ENCODE measurements at places on chromosomes 6 and 20.

- no peak for DNase-seq
Observed at GRCh38 chr6:36333931-36334725, 2.6 kb downstream of the BNIP5 start.

- no peak for DNase-seq
Observed at GRCh38 chr20:237489-237888, 10.4 kb downstream of the DEFB129 start.

DNA sequence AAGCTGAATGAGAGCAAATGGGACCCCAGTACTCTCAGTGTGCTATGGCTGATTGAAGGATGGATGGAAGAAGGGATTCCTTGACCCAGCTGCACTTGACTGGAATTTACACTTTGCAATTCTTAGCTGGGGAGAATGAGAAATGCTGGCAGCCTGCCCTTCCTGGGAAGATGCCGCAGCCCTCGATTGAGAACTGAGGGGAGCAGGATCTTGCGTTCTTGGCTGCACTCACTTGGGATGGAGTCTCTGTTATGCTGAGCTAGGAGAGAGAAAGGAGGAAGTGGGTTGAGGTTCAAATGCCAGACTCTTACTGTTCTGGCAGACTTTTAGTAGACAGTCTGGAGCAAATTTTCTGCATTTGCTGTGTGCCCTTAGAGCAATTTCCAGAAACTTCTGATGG, 221.2 kb downstream of the FNDC1 start:
- DNase-seq, result no peak

GRCh38 chr6:31009731-31010130, 543 bp upstream of the MUC22 start:
- no peak for DNase-seq

GRCh38 chr6:34788111-34788510, 3.8 kb upstream of the BLTP3A start:
- DNase-seq, result no peak

GRCh38 chr6:36536873-36537547, 10.3 kb downstream of the STK38 start:
- no peak for DNase-seq

DNA sequence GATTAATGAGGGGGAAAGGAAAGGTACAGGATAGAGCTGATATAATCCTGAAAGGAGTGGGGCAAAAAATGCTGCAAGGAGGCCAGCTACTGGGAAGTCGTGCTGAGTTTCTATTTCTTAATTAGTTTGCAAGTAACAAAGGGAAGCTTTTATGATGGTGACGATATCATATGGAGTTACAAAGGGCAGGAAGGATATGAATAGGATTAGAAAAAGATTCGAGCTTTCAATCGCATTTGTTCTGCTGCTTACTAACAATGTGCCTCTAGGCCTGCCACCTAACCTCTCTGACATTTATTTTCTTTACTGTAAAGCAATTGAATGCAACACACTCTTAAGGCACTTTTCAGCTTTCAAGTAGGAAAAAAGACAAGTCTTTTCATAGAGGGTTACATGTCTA, 219.2 kb downstream of the CLVS2 start:
- no peak for DNase-seq

GRCh38 chr20:33438481-33438880, 5.1 kb downstream of the SNTA1 start:
- DNase-seq, result no peak

GRCh38 chr20:16929756-16930155, 181.6 kb downstream of the OTOR start:
- DNase-seq, result no peak

- no peak for DNase-seq
Observed at GRCh38 chr6:90494067-90494780, 92.6 kb downstream of the MAP3K7 start.

- no peak for DNase-seq
Observed at GRCh38 chr6:25777031-25777430, 22.5 kb downstream of the SLC17A4 start.

DNA sequence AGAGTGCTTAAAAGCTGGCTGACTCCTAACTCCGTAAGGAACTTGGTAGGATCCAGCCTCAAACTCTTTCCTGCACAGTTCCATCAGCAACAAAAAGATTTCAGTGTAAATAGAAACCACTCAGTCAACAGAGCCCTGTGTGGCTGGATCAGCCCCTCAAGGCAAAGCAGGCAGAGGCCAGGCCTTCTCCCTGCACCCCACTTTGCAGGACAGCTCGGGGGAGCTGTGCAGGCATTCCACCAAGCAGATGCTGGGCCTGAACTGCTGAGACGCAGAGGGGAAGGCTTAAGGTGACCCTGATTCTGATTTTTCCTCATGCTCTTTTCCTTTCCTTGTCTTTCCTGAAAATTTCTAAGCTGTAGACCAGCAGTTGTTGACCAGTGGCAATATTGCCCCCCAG, 91.5 kb downstream of the NFATC2 start:
- DNase-seq, result no peak

GRCh38 chr6:56009636-56010035, 134.2 kb upstream of the BMP5 start:
- no peak for DNase-seq

DNA sequence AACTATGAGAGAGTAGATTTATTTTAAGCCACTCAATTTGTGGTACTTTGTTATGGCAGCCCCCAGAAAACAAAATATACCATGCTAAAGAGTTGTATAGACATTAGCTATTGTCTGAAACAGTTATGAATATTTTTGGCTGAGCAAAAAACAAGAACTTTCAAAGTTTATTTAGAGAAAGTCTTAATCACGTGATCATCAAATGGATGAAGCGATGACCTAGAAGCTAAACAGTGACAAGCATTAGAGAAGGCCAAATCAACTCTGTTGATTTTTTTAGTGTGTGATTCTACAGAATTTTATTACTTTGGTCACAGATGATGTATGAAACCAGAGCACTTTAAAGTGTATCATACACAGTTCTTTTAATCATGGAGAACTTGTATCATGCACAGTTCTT, 1247.9 kb upstream of the MAP3K7 start:
- no peak for DNase-seq

DNA sequence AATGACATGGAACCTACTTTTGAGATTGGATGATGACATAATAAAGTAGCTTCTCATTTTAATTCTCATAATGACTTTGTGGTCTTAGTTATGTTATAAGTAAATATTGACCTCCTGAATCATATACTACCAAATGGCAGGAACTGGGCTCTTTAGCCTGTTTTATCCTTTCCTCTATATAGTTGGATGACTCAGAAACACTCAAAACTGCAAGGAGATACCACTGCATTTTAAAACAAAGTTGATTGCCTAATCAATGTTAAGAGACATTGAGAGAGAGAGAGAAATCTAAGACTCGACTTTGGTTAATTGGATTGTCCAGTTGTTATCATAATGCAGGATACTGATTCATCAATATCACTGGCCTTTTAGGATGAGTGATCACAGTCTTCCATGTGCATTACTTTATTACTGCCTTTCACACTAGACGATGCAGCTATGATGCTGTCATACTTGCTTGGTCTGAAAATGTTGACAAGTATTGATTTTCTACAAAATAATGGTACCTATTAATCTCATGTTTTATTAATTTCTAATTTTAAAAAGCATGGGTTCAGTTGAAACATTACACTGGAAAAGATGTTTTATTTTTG, 320.0 kb downstream of the NKAIN2 start:
- DNase-seq, result no peak

DNA sequence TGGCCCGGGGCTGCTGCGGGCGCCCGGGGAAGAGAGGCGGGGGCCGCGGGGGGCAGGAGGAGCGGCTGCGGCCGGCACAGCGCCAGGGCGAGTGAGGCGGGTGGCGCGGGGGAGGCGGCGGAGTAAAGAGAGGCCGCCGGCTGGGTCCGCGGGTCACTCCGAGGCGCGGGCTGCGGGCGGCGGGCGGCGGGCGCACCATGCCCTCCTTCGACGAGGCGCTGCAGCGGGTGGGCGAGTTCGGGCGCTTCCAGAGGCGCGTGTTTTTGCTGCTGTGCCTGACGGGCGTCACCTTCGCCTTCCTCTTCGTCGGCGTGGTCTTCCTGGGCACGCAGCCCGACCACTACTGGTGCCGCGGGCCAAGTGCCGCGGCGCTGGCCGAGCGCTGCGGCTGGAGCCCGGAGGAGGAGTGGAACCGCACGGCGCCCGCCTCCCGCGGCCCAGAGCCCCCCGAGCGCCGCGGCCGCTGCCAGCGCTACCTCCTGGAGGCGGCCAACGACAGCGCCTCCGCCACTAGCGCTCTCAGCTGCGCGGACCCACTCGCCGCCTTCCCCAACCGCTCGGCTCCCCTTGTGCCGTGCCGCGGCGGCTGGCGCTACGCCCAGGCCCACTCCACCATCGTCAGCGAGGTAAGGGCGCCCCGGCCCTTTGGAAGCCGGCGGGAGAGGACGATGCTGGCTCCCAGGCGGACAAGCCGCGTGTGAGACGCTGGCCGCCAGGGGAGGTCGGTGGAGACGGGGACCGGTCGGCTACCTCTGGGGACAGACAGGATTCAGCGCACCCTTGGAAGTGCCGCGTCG, at the start of gene SLC22A3:
TSS of gene SLC22A3 (plus strand) at position 156 of the 797 bp plus-strand sequence. CDS start at position 198, 42 bp downstream.
- no peak for DNase-seq

- DNase-seq, result no peak
Observed at GRCh38 chr6:93300661-93301060, 118.7 kb downstream of the EPHA7 start.

DNA sequence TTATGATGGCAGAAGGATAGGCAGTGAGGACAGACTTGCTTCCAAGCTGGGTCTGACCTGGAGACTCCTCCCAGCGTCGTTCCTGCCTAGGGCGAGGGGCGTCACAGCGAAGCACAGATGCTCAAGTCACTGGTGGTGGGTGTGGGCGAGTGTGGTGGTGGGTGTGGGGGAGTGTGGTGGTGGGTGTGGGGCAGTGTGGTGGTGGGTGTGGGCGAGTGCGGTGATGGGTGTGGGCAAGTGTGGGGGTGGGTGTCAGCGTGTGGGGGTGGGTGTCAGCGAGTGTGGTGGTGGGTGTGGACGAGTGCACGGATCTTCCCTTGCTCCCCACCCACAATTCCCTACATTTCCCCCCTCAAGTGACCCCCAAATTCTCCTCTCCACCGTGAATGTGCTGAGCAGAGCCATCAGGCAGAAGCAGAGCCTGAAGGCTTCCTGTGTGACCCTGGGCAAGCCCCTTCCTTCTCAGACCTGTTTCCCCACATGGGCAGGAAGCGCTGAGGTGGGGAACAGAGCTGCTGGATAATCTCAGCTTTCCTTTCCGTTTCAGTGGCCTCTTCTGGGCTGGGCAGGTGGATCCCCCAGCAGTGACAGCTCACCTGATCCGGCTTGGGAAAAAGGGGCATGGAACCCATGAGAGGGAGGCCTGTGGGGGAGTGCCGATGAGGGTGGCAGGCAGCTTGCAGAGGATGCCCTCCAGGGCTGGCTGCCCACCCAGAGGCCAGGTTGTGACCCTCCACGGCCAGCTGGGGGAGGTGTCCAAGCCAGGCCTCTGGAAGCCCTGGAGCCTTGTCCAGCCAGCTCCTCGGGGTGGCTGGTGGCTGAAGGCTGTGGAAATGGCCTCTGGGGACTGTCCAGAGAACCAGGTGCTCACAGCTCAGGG, 42.9 kb downstream of the RSPO4 start:
- no peak for DNase-seq

GRCh38 chr6:137202078-137202477, 17.1 kb downstream of the IFNGR1 start:
- no peak for DNase-seq

GRCh38 chr20:24771542-24772061, 177.5 kb upstream of the CST7 start:
- no peak for DNase-seq

DNA sequence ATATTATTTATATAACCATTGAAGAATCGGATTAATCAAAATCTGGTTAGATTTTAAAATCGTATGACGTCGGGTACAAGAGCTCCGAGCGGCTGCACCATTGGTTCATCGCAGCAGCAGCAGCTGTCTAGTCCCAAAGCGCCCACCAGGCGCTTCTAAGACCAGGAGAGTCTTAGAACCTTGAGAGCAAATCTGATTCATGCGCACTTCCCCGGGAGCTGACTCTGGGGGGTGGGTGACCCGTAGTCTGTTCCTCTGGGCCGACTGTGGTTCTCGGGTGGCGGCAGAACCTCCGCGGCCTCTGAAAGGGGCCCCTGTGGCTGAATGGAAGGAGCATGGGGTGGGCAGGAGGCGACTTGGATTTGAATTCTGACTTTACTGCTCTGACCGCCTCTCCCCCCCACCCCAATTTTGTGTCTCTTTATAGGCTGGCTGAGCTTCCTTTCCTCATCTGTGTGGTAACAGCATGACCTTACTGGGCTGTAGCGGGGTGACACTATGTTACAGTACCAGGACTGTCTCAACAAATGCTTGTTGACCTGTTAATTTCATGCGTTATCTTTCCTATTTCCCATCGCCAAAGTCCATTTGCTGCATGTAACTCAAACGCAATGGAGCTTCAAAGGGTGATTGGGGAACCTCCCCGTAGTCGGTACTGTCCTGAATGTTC, 119.7 kb downstream of the RTN4IP1 start:
- no peak for DNase-seq

DNA sequence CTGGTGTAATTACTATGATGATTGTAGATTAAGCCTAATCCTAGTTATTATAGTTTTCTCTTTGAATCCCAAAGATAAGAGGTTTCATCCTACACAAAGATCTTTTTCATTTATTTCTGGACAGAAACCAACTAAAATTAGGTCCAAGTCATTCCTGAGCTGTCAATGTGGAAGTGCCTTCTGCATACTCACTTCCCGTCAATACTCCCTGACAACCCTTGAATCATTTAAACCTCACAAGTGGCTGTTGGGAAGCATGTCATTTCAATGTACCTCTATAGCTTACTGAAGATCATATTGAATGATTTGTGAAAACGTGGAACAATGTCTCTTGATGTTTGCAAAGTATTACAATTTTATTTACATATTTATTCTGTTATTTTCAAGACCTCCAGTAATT, 274.1 kb downstream of the HACE1 start:
- no peak for DNase-seq

- DNase-seq, result no peak
Observed at GRCh38 chr20:50992733-50993457, 30.0 kb downstream of the KCNG1 start.

DNA sequence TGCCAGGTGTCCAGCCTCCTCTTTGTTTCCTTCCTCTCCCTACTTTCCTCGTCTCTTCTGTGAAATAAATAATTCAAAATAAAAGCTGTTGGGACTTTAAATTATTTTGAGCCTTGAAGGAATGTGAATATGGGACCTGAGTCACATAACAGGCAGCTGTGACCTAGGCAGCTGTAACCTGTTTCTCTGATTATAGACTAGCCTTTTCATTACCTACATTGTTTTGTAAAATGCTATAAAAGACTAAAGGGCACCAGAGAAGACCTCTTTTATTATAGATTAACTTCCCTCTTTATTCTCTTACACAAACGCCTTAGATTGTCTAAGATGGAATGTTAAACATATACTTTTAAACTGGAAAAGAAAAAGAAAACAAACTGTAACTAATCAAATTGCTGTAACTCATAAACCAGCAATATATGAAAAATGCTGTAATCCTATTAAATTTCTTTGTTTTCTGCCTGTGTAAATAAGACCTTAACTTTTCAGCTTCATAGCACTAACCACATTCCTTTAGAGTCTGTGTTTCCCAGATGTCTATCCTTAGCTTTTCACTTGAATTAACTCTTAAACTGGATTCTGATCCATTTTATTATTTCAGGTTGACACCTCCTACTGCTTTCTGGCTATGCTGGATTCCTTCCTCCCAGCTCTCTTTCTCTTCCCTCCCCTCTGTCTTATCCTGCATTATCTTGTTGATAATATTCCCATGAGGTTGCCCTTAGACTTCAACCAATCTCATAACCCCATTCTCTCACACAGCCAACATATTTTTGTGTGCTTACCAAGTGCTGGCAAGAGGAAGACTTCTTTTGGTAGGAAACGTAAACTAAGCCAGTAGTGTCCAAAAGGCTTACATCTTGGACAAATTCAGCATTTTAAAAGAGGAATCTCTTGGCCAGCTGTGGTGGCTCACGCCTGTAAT, 69.2 kb downstream of the TPD52L1 start:
- DNase-seq, result no peak

- no peak for DNase-seq
Observed at GRCh38 chr20:40894237-40894630, 134.4 kb upstream of the TOP1 start.

All from activated T-cell treated with anti-CD3 and anti-CD28 coated beads for 1 hour (primary cell).